ENCODE measurements at places on chromosomes 4 and X.
A peak's percentile ranks its signal among the peaks of the same experiment; 100 is the strongest.

- no peak for DNase-seq
These were observed 78.1 kb downstream of the EVC start for GRCh38 chr4:5789141-5789540.

- no peak for DNase-seq
These were observed 649.0 kb upstream of the TENM3 start for GRCh38 chr4:181594188-181594587.

DNA sequence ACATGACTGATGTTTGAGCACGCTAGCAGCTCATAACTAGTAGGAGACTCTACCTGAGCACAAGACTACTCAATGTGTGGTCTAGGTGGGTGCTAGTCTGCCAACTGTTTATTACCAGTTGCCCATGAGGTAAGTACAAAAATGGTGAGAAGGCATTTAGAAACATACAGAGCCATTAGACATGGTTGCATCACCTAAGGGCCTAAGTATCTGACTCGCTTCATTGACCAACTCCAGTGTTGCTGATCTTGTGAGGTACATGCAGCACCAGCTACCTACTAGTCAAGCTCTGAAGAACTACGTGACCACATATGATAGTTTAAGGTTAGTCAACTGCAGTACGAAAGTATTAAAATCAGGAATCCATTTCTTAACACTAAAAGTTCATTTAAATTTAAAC, 39.9 kb downstream of the APBB2 start:
- DNase-seq: no peak

GRCh38 chrX:47651043-47651905, 911 bp upstream of the ELK1 start:
- no peak for DNase-seq

- no peak for DNase-seq
These were observed 21.2 kb downstream of the PPAT start for GRCh38 chr4:56414135-56414670.

- DNase-seq: no peak
These were observed 977.1 kb upstream of the PRKX start for GRCh38 chrX:4690521-4690920.

DNA sequence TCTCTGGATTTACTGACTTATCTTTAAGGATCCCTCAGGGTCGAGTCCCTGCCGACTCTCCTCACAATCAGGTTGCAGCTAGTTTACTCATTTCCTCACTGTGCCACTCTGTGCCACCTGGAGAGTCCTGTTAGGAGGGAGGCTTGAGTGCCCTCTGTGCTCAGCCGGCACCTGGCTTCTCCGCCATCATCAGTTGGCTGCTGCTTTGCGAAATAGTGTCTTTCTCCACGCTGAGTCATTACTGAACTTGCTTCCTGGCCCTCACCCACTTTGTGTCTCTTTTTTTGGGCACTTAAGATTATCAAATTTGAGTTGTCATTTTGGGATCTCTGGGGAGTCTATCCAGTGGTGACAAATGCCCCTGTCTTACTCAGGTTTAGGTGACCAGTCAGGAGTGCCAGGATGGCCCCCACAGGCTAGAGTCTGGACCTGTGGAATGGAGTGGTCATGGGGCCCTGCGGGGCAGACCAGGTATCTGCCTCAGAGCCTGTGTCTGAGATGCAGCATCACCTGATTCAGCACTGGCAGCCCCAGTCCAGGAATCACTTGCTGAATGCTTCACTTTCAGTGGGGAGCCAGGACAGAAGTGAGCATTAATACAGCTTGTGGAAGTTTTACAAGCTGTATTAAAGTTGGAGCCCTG, 37.7 kb downstream of the JADE1 start:
- no peak for DNase-seq

DNA sequence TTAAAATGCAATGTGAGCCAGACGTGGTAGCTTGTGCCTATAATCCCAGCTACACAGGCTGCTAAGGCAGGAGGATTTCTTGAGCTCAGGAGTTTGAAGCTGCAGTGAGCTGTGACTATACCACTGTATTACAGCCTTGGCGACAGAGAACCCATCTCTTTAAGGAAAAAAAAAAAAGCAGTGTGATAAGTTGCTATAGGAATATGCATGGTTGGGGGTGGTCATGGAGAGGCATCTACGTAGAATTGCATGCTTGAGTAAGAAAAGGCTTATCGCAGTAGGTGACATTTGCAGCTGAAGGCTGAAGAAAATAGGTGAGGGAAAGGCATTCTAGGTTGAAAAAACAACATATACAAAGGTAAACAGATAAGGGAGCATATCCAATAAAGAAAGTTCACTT, 4.1 kb downstream of the DIAPH2 start:
- DNase-seq: no peak

- no peak for DNase-seq
These were observed 78.6 kb upstream of the AMELX start for GRCh38 chrX:11214346-11215190.

DNA sequence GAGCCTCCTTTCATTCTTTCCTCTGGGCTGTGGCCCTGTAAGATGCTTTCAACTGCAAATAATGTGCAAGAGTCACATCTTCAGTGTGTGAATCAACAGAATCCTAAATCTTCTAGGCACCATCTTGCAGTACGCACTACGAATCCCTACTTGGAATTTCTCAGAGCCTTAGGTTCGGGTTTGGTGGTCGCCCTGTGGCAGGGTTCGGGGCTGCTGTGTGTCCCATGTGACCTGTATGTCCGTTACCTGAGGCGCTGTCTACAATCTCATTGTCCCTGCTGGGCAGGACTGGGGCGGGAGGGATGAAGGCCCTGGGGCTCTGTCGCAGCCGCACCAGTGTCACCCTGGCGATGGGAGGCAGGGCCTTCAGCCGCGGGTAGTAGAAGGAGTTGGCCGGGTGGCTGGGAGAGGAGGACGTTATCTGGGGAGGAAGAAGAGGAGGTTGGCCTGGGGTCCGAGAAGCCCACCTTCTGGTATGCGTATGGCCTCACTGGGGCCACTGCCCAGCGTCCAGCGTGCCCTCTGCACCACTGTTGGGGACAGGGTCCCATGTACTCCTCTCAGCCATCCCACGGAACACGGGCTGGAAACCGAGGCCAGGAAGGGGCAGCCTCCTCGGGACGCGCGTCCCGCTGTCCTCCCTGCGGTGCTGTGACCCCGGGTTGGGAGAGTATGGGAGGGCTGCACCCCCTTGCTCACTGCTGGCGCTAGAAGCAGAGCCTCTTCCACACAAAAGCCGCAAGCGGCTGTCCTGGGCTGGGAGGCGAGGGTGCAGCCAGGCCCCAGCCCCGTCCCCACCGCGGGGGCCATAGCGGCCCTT, 2.0 kb downstream of the SPON2 start:
- DNase-seq: no peak

DNA sequence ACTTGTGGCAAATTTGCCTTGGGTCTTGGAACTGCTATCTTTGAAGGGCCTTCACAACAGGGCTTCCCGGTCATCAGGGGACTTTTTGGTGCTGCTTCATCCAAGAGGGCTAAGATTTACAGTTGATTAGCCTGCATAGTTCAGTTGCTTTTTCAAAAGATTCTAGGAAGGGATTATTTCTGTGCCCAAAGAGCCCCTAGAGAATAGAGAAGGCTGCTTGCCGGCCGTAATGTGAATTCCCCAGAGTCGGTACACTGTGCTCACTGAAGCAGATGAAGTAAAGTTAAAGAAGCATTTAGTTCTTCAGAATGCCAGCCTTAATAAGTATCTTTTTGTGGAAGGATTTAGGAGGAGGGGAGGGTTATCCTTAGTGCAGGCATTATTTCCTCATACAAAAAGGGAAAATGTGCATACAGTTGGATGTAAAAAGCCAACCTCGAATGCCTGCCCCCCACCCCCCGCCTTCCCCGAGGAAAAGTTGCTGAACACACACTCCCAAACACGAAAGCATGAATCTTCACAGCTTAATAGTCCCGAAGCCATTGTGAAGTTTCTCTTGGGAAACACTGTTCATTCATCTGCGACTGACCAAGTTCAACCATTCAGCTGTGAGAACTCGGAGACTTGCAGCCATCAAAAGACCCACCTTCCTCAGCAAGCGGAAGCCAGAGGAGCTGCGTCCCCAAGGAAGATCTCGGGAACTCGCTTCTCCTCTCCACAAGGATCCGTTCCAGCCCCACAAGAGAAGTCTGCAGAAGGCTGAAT, 47.6 kb downstream of the ANOS1 start:
- no peak for DNase-seq

DNA sequence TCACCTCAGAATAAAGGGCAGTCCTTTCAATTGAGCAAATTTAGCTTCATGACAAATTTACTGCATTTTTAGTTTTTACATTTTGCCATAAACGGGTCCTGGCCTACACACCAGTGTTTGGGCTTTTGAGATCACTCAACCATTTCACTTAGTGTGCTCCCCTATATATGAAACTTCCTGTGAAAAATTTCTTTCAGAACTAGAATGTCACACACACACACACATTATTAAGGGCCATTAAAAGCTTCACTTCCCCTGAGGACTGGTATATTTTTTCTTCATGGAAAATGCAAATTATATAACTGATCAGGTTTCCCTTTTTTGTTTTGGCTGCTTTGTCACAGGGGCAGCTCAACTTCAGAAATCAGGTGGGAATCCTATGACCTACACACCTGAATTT, 206.5 kb downstream of the ENOX2 start:
- no peak for DNase-seq

DNA sequence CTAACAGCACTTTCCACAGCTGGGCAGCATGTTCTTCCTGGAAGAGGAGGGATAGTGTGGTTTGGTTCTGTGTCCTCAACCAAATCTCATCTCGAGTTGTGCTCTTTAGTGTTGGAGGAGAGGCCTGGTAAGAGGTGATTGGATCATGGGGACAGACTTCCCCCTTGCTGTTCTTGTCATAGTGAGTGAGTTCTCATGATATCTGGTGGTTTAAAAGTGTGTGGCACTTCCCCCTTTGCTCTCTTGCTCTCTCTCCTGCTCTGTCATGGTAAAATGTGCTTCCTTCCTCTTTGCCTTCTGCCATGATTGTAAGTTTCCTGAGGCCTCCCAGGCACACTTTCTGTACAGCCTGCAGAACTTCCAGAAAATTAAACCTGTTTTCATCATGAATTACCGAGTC, 133.7 kb upstream of the NDP start:
- DNase-seq: no peak

- no peak for DNase-seq
These were observed 1.3 kb upstream of the TET2 start for GRCh38 chr4:105145156-105145902.

DNA sequence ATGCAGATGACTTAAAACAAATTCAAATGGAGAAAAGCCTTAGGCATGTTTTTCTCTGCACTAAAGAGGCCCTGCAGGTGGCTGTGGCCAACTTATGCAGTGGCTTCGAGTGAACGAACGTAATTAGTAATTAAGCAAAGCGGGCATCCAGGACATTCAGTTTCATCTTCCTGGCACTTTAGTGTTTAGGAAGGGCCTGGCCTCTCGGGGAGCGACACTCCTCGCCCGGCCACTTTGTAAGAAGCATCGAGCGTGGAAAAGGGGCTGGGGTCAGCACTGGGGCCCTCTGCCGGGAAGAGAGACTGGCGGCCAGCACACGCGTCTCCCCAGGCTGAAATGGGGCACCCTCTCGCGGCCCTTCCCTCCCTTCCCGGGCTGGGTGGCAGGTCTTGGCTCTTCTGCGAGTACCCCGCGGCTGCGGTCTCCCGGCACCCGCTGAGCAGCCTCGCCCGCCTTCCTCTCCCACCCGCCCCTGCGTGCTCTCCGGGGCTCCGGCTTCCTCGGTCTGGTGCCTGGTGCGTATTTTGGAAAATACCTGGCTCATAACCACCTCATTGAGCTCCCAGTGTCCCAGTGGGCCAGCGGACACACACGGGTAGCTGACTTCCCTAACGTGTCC, 677 bp upstream of the CYP4V2 start:
- DNase-seq: no peak

- DNase-seq: no peak
These were observed 127.9 kb downstream of the ZNF330 start for GRCh38 chr4:141348573-141348972.

- DNase-seq: no peak
These were observed 10.8 kb downstream of the AWAT2 start for GRCh38 chrX:70038951-70039350.

GRCh38 chrX:7771788-7772438, 71.1 kb upstream of the VCX start:
- no peak for DNase-seq

DNA sequence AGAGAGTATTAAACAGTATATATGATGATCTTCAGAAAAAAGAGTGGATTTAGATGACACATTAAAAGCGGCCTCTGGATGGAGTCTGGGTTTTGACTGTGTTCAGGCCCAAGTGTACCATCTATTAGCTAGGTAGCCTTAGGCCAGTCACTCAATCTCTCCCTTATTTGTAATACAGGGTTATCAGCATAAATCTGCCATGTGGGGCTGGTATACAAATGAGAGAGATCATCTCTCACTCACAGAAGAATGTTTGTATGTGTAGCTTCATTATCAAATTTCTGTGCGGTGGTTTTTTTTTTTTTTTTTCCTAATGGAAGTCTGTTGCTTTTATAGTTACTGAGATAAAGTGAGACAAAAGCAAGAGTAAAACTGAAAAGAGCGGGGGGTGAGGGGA, 12.7 kb downstream of the SLC2A9 start:
- no peak for DNase-seq

DNA sequence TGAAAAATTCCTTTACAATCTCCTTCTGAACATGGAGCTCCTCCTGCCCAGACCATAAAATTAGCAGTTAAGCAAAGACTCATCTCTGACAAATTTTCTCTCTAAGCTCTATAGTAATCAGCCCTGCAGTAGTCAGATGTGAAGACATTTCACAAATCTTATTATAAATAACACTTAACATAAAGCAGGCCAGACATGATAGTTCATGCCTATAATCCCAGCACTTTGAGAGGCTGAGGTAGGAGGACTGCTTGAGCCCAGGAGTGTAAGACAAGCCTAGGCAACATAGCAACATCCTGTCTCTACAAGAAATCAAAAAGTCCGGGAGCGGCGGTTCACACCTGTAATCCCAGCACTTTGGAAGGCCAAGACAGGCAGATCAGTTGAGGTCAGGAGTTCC, 29.9 kb downstream of the TRMT2B start:
- no peak for DNase-seq

- DNase-seq: peak; percentile 47
These were observed 3.1 kb downstream of the SRPX2 start for GRCh38 chrX:100647095-100647494.

- DNase-seq: no peak
These were observed 111.7 kb upstream of the HPF1 start for GRCh38 chr4:169869490-169869889.

DNA sequence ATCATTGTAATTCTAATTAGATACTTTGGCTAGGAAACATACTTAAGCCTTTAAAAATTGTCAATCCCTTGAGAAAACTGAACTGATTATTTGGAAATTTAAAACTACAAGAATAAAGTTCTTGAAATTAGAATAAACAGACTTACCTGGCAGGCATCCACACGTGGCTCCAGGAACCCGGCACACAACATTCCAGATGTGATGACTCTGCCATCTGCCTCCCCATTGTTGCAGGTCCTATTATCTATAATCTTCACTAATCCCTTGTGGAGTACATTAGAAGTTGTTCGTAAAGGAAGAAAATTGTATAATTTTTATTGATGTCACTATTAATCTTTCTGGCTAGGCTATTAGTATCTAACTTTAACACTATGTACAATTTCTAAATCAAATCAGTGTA, 16.2 kb upstream of the GNRHR start:
- no peak for DNase-seq

GRCh38 chrX:94977562-94977961, 1303.6 kb downstream of the FAM133A start:
- no peak for DNase-seq

- DNase-seq: no peak
These were observed 161.6 kb downstream of the PCDH18 start for GRCh38 chr4:137370679-137371078.
